AG04449 (cell line): ENCODE measurements at places on chromosomes 11 and 22.

DNA sequence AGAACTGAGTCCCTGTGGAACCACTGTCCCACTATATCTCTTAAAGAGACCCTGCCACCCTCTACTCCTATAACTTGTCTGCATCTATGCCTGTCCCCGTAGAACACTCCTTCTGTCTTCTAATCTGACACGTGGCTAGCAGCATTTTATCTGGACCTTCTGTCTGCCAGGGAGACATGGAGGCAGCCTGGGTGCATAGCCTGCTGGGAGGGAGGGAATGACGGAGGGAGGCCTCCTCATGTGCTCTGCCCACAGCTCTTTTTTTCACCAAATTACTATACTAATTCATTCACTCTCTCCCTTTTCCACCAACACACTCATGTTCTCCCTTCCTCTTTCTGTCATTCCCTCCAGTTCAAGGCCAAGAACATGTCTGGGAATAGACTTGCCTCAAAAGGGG is 7.6 kb upstream of the THRSP start:
- no peak for DNase-seq

DNA sequence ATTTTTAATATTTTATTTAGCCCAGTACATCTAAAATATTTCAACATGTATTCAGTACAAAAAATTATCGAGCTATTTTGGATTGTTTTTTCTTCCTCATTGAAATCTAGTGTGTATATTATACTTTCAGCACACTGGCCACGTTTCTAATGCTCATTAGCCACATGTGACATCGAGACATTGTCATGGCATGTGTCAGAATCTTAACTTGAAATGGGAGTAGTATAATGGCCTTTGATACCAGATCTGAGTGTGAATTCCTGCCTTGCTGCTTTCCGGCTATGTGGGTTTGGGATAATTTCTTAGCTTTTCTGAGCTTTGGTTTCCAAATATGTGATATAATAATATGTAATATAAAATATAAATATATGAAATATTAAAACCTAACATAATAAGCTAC is 54.3 kb downstream of the BCL2L13 start:
- DNase-seq: no peak

GRCh38 chr11:33035011-33035410 is 4.4 kb upstream of the TCP11L1 start:
- no peak for DNase-seq

GRCh38 chr11:116217006-116217405 is 555.8 kb downstream of the BUD13 start:
- no peak for DNase-seq

DNA sequence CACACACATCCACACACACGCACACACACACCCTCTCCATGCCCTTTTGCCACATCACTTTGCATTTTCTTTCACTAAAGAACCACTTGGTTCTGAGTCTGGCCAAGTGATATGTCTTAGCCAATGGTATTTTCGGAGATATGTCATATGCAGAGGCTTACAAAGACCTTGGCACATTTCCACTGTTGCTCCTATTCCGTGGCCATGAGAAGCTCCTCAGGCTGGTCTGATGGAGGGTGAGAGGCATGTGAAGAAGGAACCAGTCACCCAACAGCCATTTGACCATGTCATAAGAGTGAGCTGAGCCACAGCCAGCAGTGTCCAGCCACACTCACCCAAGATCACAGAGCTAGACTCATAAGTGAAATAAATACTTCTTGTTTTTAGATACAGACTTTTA is 212.6 kb upstream of the NAV2 start:
- no peak for DNase-seq

GRCh38 chr11:102007567-102008437 is 39.4 kb upstream of the CFAP300 start:
- peak; percentile 24 for DNase-seq

DNA sequence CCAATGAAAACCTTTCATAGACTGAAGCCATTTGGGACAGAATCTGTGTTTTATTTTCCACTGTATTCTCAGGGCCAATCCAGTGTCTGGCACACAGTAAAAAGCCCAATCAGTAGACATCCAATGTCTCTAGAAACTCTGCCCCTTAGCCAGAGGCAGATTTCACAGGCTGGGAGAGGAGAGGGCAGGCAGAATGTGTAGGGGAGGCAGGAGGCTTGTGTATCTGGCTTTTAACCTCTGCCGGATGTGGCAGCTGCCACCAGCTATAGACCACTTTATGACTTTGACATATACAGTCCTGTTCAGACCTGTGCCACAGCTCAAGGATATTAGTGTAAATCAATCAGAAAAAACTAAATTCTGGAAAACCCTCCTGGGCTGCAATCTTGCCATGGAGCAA is 4.4 kb downstream of the EXPH5 start:
- DNase-seq: no peak

DNA sequence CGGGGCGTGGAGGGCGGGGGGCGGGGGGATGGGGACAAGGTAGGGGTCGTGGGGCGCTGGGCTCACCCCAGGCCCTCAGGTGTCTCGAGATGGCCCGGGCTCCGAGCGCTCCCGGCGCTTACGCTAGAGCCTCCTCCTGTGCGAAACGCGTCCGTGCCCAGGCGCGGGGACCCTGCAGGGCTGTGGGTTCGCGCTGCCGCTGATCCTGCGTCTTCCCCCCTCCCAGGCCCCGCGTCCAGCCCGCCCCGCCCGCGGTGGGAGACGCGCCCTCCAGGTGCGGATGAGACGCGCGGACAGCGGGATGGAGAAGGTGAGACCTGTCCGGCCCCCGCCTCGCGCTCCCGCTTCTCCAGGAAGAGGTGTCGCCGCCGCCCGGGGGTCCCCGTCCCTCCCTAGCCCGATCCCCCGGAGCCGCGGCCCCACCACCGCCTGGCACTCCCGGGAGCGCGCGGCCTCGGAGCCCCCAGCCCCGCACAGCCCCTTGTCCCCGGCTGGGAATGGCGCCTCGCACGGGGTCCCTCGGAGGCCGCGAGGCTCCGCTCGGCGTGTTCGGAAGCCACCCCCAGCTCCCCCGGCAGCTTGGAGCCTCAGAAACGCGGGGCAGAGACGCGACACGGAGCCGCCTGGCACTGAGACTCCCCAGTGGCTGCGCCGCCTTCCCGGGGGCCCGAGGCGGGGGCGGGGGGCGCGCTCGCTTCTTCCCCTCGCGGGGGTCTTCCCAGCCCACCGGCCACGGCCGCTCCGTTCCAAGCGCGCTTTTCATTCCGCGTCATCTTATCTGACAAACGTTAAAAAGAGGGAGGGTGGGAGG is 27.6 kb upstream of the TOLLIP start:
- no peak for DNase-seq

GRCh38 chr11:105132716-105133511 is 6.7 kb downstream of the CARD18 start:
- DNase-seq: no peak

GRCh38 chr11:1785749-1786413 is 22.2 kb upstream of the CTSD start:
- no peak for DNase-seq

- DNase-seq: no peak
These were observed 2.0 kb downstream of the OVOL1 start for GRCh38 chr11:65788821-65789220.

DNA sequence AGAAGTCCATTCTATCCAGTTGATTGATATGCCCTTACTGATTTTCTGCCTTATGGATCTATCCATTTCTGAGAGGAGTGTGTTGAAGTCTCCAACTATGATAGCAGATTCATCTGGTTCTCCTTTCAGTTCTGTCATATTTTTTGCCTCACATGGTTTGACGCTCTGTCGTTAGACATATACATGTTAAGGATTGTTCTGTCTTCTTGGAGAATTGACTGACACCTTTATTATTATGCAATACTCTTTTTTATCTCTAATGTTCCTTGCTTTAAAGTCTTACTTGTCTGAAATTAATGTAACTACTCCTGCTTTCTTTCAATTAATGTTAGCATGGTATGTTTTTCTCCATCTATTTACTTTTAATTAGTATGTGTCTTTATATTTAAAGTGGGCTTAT is 12.1 kb upstream of the ARHGAP20 start:
- no peak for DNase-seq

- DNase-seq: no peak
These were observed 5.8 kb upstream of the SYNGR1 start for GRCh38 chr22:39344046-39344390.

DNA sequence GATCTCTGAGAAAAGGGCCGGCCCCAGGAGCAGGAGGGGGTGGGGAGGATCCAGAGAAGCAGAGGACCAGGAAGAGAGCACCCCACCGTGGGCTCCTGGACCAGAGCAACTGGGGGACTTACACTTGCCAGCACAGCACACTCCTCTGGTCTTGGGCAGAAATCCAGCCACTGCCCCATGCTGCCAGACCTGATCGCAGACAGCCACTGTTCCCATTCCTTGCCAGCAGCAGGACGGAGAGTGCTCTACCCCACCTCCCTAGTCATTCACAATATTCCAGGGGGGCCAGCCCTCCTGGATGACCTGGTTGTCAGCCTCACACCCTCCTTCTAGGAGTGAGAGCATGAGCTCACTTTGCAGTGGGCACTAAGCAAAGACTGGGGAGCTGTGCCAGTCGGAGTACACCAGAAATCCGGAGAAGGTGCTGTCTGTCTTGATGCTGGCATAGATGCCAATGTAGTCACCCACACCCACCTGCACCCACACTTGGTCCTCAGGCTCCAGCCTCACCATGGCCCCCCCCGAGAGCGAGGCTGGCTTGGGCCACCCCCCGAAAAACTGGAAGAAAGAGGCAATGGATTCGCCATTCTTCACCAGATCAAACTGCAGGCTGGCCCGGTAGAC is 1.6 kb downstream of the C1QTNF5 start:
- DNase-seq: no peak

DNA sequence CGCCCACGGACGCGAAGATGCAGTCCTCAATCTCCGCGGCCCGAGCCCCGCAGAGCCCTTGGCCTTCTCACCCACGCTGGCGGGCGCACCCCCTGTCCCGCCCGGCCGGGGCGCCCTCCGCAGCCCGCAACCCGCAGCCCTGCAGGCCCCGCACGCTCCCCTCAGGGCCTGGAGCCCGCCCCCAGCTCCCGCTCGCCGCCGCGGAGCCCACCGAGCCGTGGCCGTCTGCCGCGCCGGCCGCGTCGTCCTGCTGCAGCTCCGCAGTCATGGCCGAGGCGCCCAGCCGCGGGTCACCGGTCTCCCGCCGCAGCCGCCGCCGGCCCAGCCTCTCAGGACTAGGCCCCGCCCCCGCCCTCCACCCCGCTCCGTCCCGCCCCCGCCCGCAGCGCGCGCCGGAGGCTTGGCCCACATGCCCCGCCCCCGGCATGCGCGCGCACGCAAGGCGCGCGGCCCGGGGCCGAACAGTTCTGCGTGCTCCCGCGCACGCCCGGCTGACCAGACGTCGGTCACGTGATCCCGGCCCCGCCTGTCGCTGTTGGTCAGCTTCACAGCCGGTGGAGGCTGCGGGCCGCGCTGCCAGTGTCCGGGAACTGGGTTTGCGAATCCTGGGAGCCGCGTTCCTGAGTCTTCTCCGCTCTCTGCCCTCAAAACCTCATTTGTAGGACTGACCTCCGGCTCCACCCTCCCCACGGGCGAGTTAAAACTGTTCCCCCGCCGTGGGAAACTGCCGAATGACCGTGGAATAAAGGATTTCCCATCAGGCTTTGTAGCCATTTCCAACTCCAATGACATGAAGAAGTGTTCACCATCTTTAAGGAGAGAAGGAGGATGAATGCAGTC is at the start of gene USP28:
TSS of gene USP28 (minus strand) at position 339 of the 840 bp plus-strand sequence. CDS start at position 268, 71 bp downstream.
- peak; percentile 57 for DNase-seq

GRCh38 chr11:118353084-118353710 is 6.2 kb upstream of the UBE4A start:
- no peak for DNase-seq

GRCh38 chr11:124409906-124410305 is 11.1 kb upstream of the OR8B3 start:
- DNase-seq: no peak

DNA sequence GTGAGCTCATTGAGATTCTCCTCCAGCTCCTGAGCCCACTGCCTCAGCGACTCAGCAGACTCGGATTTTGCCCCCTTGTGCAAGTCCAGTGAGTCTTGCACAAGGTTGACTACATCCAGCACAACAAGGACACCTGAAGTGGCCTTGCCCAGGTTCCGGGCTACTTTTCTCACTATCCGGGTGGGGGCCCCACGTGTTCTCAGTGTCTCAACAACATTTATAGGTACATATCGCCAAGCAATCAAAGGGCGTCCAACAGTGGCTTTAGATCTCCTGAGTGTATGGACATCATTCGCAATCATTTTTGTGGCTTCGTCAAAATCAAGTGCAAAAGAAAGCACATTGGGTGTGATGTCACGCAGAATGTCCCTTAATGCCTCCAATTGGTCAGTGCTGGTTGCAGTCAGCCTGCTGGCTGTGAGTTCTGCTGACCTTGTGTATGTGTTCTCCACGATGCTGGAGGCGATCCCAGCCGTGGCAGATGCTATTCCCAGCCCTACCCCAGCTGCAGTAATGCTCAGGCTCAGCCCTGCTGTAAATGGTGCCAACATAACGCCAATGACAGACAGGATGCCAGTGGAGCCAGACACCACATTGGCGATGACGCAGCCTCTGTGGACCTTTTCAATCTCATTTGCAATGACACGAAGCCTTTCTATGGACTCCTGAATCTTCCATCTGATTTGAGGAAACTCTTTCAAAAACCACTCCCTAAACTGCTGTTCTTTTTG is 10.3 kb downstream of the APOL4 start:
- no peak for DNase-seq

DNA sequence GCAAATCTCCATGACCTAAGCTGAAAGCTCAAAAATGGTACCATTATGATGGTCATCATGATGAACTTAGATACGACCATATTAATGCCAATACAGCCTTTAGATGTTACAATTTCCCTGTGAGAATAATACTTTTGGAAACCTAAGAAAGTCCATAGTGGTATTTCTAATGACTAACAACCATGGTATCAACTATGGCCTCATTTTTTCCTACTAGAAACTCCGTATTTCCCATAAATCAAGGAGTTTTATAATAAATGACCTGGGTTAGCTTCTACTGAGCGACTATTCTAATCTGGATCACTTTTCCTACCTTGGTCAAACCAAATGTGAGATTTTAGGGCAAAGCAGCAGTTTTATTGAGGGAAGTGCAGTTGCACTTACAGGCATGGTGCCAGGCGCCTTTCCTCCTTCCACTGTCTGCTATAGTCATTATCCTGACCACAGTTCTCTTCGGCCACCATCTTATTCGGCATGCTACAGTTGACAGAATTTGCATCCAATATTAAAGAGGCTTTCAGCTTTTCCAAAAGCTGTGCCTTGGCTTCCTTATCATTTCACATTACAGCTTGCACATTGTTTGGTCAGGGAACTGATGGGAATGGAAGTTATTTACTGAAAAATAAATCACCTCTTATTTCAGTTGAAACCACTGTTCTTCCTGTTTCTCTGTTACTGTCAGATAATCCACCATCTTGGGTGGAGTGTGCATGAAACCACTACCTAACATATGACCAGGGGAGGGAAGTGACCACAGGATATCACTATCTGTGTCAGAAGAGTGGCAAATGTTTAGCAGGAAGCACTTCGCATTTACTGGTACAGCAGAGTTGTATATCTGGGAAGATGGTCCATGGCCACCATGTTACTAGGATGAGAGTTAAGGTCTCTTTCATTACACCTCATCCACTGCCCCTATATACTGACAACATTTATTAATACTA is 74.5 kb upstream of the PICALM start:
- no peak for DNase-seq

GRCh38 chr22:41237707-41238569 is 2.8 kb downstream of the CHADL start:
- no peak for DNase-seq
